Lung microvascular endothelial cell (primary cell): ENCODE measurements at places on chromosomes 1 and 21. TPM values are rescaled to one million over a fixed set of nuclear protein-coding genes. Genes with fewer than 3 reads are reported as not detected.

The ACTN2 gene
- under 0.01 TPM in 1 of 2 replicates, not detected in the other for total RNA-seq

The GBP3 gene
- 12.3 and 14.8 TPM in 2 replicates for total RNA-seq

The CRNN gene
- not detected in 2 replicates for total RNA-seq

The APCS gene
- not detected in 2 replicates for total RNA-seq

The MSH4 gene
- total RNA-seq = 0.22 and 0.40 TPM in 2 replicates

The CA14 gene
- total RNA-seq = not detected in 2 replicates

The CHD5 gene
- total RNA-seq = under 0.01 TPM in 2 replicates

The GJC2 gene
- total RNA-seq = 6.5 and 18.3 TPM in 2 replicates
